ENCODE measurements at places on chromosomes 12 and 14.

DNA sequence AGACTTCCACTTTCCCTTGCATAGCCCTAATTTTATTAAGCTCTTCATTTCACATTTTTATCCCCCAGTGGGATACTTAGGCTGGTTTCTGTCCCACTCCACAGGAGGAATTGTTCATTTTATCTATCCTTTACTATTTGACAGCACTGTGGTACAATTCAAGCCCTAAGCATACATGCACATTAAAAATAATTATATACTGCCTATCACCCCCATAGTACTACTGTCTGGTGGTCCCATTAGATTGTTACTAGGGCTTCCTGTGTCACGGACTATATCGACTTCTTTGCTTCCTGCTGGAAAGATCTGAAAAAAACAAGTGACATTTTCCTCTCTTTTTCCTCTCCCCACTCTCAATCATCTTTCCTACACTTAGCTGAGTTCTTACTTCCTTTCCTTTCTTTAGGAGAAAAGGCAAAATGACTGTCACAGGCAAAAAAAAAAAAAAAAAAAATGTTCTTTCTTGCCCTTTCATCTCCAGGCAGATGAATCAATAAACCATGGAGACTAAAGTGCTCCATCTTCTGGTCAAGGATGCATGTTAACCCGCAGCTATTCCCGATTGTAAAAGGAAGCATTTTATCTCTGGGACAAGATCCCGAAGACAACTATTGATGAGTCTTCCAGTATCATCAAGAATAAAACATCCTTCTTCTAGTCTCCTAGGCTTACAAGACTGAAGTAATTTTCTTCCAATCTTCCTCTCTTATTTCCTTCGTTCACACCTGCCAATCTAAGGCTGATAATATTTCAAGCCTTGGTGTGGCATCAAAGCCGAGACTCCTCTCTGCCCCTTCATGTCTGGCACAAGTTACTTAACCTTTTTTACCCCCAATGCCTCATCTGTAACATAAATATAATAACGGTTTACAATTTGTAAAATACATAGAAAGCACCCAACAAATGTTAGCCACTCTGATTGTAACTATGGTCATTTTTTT lies 94.4 kb upstream of the PLEKHG7 start:
- no peak for DNase-seq

DNA sequence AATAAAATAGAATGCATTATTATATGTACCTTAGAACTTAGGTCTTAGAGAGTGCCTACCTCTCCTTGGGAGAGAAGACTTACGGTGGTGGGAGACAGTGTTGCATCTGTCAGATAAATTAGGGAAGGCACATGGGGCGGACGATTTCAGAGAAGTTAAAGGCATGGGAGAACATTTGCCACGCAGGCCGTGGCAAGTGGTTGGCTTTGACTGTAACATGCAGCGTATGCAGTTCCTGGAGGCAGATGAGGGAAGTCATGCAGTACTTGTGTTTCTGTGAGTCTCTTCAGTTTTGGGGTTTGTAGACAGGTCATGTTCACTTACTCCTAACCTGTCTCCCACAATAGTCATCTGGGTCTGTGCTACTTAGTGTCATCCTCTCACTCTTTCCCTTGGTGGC lies 43.6 kb downstream of the ETV6 start:
- DNase-seq, result no peak

GRCh38 chr14:74155287-74155686 lies 70.5 kb downstream of the LIN52 start:
- DNase-seq, result no peak

GRCh38 chr12:7667125-7667524 lies 1.4 kb upstream of the APOBEC1 start:
- no peak for DNase-seq

DNA sequence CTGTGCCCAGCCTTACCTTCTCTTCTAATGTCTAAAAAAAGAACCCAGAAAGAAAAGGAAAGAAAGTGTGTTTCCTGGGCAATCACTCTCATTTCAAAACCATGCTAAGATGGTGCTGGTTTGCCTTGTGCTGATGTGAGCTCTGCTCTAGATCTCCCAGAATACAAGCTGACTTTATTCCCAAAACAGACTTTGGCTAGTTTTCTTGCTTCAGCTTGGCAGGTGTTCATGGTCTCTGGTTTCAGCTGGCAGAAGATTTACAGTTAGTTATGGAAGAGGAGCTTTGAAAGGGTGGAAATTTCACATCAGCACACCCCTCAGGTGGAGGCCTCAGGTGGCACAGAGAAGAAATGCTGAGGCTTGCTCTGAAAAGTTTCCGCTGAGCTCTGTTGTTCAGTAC lies 34.4 kb downstream of the PPP1R36 start:
- no peak for DNase-seq

GRCh38 chr14:29486132-29486531 lies 441.5 kb downstream of the PRKD1 start:
- DNase-seq, result no peak

GRCh38 chr12:2891240-2892053 lies 756 bp downstream of the TULP3 start:
- DNase-seq, result no peak

GRCh38 chr12:6118891-6119568 lies 5.4 kb downstream of the VWF start:
- DNase-seq, result no peak

DNA sequence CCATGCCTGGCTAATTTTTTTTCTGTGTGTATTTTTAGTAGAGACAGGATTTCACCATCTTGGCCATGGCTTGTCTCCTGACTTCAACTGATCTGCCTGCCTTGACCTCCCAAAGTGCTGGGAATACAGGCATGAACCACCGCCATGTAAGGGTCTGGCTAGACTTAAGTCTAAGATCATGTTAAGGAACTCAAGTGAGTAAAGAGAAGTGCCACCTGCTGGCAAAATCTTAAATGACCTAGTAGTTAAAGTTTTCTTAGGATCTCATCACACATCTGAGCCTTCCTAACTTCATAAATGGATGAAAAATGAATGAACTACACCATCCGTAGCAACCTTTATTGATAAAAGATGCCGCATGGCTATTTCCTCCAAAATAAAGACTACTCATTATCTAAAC lies 1.7 kb upstream of the C12orf56 start:
- DNase-seq, result no peak

GRCh38 chr12:70032076-70032475 lies 207.0 kb downstream of the MYRFL start:
- DNase-seq, result no peak

GRCh38 chr12:54956322-54956721 lies 28.2 kb downstream of the TESPA1 start:
- no peak for DNase-seq

GRCh38 chr12:6177642-6178358 lies 22.4 kb upstream of the CD9 start:
- no peak for DNase-seq

DNA sequence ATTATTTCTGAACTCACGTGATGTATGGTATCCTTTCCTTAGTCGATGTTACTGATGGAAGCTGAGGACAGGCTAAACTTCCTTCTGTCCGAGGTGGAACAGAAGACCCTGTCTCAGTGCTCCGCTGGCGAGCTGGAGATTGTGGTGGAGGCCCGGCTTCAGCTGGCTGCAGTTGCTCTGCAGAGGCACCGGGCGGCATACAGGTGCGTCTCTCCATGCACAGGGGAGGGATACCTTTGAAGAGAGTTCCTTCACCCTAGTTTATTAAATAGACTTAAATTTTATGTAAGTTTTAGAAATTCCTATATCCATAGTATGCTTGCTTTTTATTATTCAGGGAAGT lies 186.7 kb upstream of the NEDD1 start:
- no peak for DNase-seq

GRCh38 chr14:100723135-100723829 lies 3.4 kb upstream of the DLK1 start:
- DNase-seq, result no peak

- no peak for DNase-seq
These were observed 8.9 kb downstream of the AJUBA start for GRCh38 chr14:22973217-22974032.

DNA sequence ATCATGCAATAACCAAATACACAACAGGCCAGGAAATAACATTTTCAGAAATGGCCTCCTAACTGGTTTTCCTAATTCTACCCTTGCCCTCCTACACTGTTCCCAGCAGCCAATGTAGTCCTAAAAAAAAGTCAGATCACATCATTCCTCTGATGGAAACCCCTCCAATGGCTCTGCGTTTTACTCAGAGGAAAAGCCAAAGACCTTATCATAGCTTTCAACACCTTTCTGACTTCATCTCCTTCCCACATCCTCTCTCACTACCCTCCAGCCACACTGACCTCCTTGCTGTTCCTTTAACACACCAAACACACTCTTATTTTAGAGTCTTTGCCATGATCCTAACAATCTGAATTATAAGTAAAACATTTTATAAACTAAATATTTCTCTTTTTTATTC lies 1.1 kb downstream of the MED6 start:
- DNase-seq, result no peak

GRCh38 chr12:108819920-108820706 lies 37.3 kb downstream of the SSH1 start:
- no peak for DNase-seq

GRCh38 chr14:87799400-87799799 lies 193.6 kb downstream of the GALC start:
- DNase-seq, result no peak

DNA sequence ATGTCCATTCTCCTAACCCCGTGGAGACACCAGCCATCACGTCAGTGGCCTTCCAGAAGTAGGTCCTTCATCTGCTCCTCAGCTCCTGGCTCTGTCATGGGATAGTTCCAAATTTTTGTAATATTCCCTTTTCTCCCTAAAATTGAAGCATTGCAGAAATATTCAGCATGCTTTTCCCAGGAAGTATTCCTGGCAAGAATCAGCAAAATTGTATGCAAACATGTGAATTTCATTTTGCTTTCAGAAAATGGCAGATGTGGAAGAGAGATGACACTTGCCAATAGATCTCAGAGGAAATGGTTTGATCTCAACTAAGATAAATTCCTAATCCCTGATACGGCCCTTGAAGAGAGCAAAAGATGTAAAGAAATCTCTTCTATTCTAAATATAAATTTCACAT lies 298.9 kb downstream of the ITPR2 start:
- DNase-seq, result no peak

GRCh38 chr14:96801931-96802330 lies 4.7 kb downstream of the VRK1 start:
- no peak for DNase-seq

- DNase-seq, result no peak
These were observed 5.2 kb upstream of the TEP1 start for GRCh38 chr14:20418501-20418909.

GRCh38 chr12:34398706-34399630 lies 376.7 kb downstream of the ALG10 start:
- DNase-seq, result no peak

DNA sequence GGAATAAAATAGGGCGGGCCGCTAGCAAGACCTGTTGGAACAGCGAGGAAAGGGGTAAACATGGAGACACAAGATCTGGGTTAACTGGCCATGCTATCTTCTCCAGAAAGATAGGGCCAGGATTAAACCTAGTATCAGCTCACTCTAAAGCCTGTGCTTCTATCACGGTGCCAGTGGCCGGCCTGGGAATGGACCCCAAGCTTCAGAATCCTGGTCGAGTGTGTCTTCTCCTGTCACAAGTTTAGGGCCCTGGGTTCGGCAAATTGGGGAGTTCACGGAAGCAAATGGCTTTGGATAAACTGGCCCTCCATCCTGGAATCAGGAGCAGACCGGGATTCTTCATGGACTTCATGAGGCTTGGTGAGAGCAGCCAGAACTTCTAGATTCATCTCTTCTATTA lies 82.2 kb downstream of the LGMN start:
- no peak for DNase-seq

DNA sequence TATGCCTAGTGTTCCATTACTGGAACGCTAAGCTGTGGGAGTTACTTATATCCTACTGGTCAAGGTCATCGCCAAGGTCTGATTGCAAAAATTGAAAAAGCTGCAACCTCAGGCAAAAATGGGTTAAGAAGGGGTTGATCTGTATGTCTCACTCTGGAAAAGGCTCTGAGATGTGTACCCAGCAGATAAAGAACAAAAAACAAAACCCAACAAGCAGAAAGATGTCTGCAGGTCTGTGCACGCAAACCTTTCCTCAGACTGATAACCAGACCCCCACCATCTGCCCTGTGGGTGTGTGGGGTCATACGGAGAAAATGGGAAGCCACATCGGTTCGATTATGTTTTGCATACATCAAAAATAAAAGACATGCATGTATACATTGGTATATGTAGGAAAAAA lies 56.4 kb downstream of the TESC start:
- DNase-seq, result no peak

DNA sequence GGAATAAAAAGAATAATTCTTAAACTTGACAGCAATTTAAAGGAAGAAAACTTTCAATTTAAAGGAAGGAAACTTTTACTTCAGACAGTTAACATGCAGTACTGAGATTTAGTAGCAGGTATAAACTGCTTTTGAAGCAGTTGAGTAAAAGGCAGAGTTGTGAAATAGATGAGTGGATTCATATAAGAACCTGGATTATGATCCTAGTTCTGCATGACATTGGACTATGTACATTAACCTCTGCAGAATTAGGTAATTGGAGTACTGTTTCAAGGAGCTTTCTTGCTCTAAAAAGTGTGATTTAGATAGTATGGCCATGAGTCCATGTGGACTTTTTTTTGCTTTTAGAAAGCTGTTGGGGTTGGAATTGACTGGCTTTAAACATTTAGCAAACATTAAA lies 29.7 kb downstream of the ATP2A2 start:
- DNase-seq, result no peak

DNA sequence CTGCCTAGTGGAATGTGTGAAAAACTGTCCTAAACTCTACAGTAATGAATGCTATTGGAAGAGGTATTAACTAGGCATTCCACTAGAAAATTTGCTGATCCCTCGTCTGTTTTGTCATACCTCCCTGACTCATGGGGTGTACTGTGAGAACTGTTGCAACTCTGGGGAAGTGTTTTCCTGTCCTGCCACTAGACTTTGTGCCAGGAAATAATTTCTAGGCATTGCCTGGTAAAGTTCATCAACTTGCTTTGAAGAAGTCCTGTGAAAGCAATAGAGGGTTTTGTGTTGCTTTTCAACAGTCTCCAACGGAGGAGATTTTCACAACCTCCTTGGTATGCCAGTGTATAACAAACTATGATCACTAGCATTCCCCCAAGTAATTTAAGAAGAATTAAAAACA lies 139.9 kb downstream of the AKAP6 start:
- no peak for DNase-seq

DNA sequence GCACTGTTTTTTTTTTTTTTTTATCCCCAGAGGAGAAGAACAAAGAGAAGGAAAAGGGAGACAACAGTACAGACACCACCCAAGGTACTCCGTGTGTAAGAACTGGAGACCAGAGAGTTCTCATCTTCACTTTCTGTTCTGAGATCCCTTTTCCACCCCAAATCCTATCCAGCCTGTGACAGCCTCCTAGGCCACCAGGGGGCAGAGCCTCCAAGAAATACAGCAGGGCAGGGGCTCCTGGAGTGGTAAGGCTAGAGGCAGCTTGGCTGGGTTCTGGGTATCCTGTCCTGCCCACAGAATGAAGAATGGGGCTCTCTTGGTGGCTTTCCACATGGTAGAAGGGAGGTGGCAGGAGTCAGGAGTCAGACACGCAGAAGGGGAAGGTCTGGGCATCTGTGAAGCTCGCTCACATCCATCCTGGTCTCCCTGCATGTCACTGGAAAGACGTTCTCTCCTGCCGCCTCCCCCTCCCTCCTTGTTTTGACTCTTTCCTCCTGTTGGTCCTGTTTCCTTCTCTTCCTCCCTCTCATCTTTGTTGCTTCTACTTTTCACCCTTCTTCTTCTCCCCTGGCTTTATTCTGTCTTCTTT lies 12.0 kb downstream of the CLSTN3 start:
- DNase-seq, result no peak

GRCh38 chr14:72519543-72519942 lies 374.4 kb downstream of the DPF3 start:
- DNase-seq, result no peak

GRCh38 chr14:24329736-24330135 lies 5.1 kb downstream of the ADCY4 start:
- peak; percentile 58 for DNase-seq

Measured in stimulated activated CD8-positive, alpha-beta memory T cell treated with anti-CD3 and anti-CD28 coated beads, Interleukin-7, amount 100 ng/mL, for 1 hour (primary cell).